ENCODE measurements at places on chromosomes 16 and 17.

DNA sequence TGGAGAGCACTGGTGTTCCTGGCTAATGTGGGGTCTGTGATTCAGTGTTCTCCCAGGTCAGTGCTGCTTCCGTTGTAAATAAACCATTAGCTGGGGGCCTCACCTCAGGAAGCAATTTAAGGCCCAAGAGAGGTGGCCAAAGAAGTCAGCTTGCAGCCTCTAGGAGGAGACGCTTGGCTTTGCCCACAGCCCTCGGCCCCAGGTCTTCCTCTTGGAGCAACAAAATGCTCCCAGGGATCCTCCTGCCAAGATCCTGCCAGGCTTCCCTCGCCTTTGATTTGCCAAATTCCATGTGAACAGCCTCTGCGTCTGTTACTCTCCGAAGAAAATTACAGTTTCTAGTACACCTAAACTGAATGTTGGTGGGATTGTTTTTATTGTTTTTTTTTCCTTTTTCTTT lies 62.4 kb upstream of the TBX2 start:
- no peak for DNase-seq

- no peak for DNase-seq
These were observed 41.8 kb upstream of the SLC12A3 start for GRCh38 chr16:56823081-56823733.

GRCh38 chr17:31931756-31932155 lies 5.1 kb upstream of the SUZ12 start:
- no peak for DNase-seq

GRCh38 chr17:64077379-64077778 lies 52.6 kb downstream of the ERN1 start:
- DNase-seq: no peak

Measured in stimulated activated CD4-positive, alpha-beta T cell treated with anti-CD3 and anti-CD28 coated beads, Interleukin-4, amount 100 ng/mL, for 1 hour (primary cell).